ENCODE measurements at places on chromosomes 13 and 19.
A peak's percentile ranks its signal among the peaks of the same experiment; 100 is the strongest.

- no peak for DNase-seq
Observed at GRCh38 chr19:53156850-53157249, 2.0 kb downstream of the ZNF347 start.

DNA sequence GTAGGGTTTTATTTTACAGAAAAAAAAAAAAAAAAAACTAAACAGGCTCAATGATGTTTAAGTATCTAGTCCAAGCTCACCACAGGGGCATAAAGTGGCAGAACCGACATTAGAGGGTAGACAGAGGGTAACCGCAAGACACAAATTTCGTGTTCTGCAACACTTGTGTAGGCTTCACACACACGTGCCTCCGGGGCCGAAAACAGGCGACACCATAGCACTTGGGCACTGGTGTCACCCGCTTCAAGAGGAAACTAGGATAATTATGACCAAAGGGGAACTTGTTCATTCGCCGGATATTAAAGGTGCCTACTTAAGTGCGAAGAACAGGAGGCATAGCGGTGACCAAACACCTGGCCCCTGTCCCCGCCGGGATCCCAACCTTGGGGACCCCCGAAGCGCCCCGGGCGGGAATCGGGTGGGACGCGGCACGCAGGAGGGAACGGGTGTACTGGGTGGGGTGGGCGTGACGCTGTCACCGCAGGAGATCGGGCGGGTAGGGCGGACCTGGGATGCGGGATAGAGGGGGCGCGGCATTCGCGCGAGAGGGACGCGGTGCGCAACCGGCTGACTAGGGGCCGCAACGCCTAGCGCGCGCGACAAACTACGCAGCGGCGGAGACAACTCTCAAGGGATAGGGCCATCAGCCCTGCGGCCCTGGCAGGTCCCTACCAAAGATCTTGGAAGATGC lies 558 bp downstream of the MZT1 start:
- peak; percentile 12 for DNase-seq

DNA sequence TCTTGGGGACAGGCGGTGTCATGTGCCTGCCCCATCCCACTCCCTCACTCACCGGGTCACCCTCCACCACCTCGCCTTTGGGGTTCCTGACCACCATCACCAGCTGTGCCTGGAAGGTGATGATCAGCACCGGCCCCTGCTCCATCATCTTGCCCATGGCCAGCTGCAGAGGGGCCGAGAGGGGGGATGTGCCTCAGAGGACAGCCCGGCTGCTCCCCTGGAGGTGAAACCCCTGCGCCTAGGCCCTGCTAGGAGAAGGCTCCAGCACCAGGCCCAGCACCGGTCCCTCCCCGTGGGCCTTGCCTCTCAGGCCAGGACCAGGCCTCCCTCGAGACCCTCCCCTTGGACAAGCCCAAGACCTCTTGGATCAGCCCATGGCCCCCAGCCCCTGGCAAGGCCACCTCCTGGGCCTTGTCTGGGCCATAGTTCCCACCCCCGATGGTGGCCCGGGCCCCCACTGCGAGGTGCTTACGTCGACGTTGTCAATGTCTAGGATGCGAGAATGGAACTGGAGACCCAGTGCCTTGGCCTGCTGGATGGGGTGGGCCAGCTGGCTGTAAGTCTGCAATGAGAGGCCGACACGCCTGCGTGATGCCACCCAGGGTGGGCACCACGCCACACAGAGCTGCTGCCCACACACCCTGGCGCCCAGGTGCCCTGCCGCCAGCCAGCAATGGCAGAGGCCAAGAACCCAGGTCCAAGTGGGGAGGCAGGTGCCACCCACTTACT lies 1.8 kb upstream of the CTXN1 start:
- no peak for DNase-seq

DNA sequence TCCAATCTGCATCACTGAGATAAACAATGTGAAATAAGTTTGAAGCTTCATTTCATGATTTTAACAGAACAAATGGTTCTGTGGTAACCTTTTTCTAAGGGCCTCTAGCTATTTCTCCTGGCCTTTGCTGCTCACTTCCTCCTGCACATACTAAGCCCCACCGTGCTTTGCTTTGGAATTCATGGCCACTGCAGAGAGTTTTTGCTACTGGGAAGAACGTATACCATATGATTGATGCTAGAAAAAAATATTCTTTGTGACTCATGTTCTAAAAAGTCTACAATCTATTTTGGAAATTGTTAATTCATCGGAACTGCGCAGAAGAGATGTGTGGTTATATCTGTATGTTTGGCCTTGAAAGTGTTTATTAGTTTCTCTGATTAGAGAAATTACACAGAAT lies 747.3 kb downstream of the PCDH9 start:
- no peak for DNase-seq

DNA sequence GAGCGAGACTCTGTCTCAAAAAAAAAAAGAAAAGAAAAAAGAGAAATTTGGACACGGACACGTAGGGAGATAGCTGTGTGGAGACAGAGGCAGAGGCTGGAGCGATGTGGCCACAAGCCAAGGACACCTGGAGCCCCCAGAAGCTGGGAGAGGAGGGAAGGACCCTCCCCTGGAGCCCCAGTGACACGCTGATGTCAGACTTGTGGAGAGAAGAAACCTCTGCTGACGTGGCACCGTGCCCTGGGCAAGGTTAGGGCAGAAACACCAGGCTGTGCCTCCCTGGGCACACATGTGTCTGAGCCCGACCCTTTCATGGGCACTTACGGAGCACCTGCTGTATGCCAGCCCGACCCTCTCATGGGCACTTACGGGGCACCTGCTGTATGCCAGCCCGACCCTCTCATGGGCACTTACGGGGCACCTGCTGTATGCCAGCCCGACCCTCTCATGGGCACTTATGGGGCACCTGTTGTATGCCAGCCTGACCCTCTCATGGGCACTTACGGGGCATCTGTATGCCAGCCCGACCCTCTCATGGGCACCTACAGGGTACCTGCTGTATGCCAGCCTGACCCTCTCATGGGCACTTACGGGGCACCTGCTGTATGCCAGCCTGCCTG lies 17.8 kb downstream of the ARID3A start:
- no peak for DNase-seq

- DNase-seq = no peak
Observed at GRCh38 chr19:33902802-33903488, 106.3 kb downstream of the KCTD15 start.

DNA sequence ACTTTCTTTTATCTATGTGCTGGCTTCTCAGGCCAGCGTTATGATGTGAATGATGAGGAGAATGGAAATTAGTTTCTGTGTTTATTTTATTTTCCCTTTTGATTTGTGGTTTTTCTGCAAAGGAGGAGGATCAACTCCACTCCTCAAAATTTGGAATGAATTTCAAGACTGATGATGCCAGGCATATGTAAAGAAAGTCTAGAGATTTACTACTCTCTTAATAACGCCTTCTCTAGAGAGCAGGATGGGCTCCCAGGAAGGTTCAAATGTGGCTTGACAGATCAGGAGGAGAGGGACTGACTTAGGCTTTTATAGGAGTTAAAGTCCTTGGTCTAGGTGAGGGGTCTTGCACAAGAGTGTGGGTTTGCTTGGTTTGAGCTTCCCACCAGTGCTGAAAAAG lies 15.1 kb upstream of the POSTN start:
- no peak for DNase-seq

GRCh38 chr13:112783135-112783977 lies 93.5 kb downstream of the ATP11A start:
- DNase-seq = no peak

DNA sequence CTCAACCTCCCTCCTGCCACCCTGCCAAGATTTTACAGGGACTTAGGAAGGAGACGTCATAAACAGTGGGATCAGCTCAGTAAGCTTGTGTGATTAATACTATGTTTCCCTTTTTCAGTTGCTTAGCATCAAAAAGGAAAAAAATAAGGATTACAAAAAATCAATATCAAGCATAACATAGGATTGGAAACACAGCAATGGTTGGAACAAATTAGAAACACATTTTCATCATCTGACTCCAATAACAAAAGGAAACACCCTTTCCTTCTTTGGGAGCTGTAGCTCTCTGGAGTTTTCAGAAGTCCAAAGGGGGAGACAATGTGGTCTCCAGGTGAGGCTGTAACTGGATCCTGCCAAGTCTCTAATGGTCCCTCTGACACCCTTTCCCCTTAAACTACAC lies 233.4 kb downstream of the B3GLCT start:
- no peak for DNase-seq

DNA sequence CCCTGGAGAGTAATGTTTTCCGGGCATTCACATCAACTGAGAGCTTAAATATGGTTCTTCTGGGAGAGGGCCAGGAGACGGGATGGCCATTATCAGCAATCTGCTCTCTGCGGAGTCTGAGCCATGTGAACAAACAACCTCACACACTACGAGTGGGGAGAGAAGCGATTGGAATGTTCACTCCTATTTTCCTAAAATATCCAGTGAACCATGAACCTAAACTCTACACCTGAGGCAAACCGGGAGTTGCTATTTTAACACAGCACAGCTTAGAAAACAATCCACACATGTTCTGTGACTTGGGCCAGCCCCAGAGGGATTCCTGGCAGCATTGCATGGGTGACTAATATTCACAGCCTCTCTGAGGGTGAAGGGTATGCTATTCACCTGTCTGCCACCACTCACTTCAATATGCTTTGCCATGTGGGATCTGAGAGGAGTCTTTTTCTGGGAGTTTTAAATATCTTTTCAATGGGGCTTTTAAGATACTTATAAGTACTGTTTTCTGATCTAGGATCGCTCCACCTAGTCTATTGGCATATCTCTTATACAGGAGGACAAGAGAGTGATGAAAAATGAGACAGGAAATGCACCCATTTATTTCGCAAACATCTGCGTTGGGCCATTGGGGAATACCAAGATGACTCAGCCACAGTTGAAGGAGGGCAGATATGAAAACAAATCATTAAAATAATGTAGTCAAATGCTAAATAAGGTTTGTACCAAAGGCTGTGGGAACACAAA lies 72.6 kb upstream of the SERP2 start:
- no peak for DNase-seq

- DNase-seq = peak; percentile 11
Observed at GRCh38 chr13:42215578-42216421, 56.2 kb upstream of the AKAP11 start.

DNA sequence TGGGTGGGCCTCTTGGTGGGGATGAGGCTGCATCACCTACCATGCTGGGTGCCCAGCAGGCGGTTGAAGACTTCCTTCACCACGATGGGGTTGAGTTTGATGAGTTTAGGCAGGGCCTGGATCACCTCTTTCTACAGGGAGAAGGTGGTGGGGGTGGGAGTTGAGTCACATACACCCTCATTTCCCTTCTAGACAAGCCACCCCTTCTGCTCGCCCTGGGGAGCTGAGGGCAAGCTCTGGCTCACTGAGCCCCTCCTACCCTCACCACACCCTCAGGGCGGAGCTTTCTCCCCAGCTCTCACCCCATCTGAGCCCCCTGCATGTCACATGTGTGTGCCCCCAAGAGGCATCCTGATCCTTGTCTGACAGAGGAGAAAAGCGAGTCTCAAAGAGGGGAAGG lies 7.6 kb upstream of the RSPH6A start:
- no peak for DNase-seq

DNA sequence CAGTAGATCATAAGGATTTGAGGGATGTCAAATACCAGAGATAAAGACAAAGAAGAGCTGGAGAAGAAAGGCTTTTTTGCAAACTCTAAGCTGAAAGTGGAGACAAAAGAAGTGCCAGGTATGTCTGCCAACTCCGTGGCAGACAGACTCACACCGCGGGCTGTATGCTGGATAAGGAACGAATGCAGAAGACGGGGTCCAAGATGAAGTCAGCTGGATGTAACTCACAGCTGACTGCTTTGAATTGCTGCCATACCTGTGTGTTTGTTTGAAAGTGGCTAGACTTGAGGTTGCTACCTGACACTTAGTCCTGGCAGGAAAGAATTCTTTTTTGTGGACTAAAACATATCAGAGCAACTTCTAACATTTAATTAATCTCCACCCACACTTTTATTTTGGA lies 398.8 kb downstream of the DLEU7 start:
- DNase-seq = no peak

DNA sequence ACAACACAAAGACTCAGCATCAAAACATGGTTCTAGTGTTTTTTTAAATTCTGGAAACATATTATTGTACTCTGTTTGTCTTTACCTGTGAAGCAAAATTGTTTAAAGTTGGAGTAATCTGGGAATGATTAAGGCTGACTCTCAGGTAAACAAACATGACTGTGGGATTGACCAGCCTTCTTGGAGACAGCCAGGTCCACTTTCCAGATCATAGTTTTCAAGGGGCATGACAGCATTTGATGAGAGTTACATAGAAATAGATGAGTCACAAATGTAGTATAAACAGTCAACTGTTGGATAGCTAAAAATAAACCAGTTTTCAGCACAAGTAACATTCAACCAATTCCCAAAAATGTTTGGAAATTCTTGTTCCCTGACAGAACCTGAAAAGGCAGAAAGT lies 1680.9 kb downstream of the OLFM4 start:
- DNase-seq = no peak

- no peak for DNase-seq
Observed at GRCh38 chr13:80341756-80342370, 937 bp upstream of the SPRY2 start.

GRCh38 chr13:99796175-99796819 lies 175.3 kb downstream of the ZIC5 start:
- DNase-seq = peak; percentile 70

GRCh38 chr19:55616395-55616875 lies 7.9 kb downstream of the ZNF784 start:
- DNase-seq = no peak

DNA sequence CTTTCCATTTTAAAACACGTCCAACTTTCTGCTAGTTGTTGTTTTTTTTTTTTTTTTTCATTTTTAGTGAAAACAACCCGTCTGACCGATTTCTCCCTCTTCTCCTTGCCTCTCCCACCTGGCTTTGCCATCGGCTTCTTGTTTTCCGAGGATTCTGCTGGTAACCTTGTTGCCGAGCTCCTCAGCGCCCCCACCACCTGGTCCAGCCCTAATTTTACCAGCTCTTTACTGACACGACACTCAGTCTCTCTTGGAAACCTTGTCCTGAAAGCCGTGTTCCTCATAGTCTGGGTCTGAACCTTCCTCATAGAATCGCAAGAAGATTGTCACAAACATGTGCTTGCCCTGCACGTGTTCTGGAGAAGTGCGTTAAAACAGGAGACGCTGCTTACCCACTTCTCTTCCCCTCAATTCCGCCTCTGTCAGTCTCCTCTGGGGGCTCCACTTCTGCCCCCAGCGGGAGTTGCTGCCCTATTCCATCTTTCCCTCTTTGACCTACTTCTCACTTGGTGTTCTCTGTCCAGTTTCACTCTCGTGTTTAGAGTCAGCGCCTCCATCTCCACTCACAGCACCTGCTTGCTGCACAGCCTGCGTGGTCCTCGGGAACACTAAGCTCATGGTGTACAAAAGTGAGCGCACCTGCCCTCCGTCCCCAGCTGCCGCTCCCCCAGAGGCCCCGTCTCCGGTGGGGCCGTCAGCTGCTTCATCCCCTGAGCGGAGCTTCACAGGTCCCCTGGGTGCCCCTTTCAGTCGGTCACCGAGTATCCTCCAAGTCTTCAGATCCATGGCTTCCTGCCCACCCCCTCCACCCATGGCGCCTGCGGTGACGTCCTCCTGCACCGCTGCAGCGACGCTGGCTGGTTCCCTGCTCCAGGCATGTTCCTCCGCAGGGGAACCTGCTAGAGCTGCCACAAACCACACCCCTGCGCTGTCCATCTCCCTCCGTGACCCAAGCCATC lies 65.1 kb downstream of the TM9SF2 start:
- no peak for DNase-seq

GRCh38 chr13:23608701-23609413 lies 38.6 kb downstream of the TNFRSF19 start:
- no peak for DNase-seq

- peak; percentile 73 for DNase-seq
Observed at GRCh38 chr13:46160471-46161066, 21.4 kb downstream of the LCP1 start.

GRCh38 chr13:20188667-20189553 lies 3.8 kb downstream of the GJB2 start:
- DNase-seq = no peak

- DNase-seq = no peak
Observed at GRCh38 chr19:57557659-57558058, 2.0 kb downstream of the ZNF550 start.
